Dermis blood vessel endothelial cell (primary cell): ENCODE measurements at places on chromosomes 2 and 18. TPM values are rescaled to one million over a fixed set of nuclear protein-coding genes. Genes with fewer than 3 reads are reported as not detected.

Gene TOGARAM2
- 0.19 TPM in 1 of 2 replicates, not detected in the other for total RNA-seq

Gene LMAN1
- 132 and 143 TPM in 2 replicates for total RNA-seq

DNA sequence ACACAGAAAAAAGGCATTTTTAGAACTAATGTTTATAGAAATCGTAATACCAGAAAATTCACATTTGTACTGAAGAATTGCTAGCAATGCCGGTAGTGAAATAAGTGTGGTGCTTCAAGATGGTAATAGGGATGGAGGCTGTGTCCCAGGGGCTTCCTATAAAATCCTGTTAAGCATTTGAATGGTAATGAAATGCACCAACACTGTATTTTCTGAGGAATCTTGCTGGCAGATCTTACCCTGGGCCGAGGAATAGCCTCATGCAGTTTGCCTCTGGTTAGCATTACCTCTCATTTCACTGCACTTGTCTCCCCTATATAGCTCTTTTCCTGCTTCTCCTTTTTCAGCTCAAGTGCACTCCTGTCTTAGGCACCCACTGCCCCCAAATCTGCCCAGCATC lies 501.6 kb upstream of the NRP2 start:
- no peak for DNase-seq

Gene HTR2B
- total RNA-seq = 4.4 and 4.8 TPM in 2 replicates

GRCh38 chr2:204486805-204487204 lies 58.5 kb upstream of the PARD3B start:
- no peak for DNase-seq

DNA sequence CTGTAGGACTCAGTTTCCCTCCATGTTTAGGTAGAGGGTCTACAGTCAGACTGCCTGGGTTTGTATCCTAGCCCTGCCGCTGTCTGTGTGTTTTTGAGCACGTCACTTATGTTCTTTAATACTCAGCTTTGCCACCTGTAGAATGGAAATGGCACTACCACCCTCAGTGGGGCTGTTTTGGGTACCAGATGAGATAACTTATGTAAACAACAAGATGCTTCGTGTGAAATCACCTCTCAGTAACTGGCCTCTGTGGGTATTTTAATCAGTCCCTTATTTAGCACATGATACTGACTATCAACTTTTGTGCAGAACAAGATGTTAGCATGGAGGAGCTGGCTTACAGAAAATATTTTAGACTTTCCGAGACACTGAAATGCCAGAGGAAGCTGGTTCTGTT lies 296.0 kb downstream of the LRRTM1 start:
- no peak for DNase-seq

Gene GPR155
- total RNA-seq = 0.93 and 1.0 TPM in 2 replicates

DNA sequence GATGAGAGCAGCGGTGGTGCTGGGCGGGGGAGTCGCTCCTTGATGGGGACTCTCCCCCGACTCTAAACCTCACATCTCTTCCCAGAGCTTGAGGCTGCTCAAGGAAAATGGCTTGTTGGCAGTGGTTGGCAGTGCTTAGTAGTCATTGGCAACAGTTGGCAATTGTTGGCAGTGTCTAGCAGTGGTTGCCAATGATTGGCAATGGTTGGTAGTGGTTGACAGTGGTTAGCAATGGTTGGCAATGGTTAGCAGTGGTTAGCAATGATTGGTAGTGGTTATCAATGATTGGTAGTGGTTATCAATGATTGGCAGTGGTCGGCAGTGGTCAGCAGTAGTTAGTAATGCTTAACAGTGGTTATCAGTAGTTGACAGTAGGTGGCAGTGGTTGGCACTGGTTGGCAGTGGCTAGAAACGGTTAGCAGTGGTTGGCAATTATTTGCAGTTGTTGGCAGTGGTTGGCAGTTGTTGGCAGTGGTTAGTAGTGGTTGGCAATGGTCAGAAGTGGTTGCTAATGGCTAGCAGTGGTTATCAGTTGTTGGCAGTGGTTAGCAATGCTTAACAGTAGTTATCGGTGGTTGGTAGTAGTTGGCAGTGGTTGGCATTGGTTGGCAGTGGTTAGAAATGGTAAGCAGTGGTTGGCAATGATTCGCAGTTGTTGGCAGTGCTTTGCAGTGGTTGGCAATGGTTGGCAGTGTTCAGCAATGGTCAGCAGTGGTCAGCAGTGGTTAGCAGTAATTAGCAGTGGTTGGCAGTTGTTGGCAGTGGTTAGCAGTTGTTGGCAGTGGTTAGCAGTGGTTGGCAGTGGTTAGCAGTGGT lies 85.4 kb upstream of the OTOS start:
- DNase-seq = peak; percentile 24

DNA sequence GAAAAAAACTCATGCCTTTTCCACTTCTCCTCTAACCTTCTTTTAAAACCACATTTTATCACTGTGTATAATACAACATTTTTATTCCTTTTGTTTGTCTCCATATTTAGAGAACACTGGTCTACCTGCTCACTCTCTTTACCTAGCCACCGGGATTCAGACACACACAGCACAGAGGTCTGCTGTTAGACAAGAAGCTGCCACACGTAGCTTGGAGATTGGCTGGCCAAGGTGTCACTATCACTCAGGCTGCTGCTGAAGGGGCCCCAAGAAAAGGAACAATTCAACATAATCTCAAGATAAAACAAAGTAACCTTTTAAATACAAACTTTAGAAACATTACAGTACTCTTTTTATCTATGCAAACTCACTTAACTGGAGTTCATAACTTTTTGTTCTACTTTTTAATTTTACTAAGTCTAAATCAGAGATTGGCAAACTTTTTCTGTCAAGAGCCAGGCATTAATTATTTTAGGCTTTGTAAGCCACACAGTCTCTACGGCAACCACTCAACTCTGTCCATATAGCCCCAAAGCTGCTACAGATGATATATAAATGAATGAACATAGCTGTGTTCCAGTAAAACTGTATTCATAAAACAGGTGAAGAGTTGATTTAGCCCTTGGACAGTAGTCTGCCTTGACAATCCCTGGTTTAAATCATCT lies 25.8 kb downstream of the FEZ2 start:
- DNase-seq = no peak

- DNase-seq = no peak
Measured at GRCh38 chr2:30823452-30823851, 16.2 kb upstream of the CAPN13 start.

- DNase-seq = no peak
Measured at GRCh38 chr2:212908682-212909435, 242.6 kb downstream of the IKZF2 start.

- no peak for DNase-seq
Measured at GRCh38 chr2:219128396-219128795, 32.2 kb downstream of the NHEJ1 start.
